ENCODE measurements at places on chromosomes 1 and 21.

- no peak for DNase-seq
These were observed 53.3 kb downstream of the TIAM1 start for GRCh38 chr21:31290765-31291164.

DNA sequence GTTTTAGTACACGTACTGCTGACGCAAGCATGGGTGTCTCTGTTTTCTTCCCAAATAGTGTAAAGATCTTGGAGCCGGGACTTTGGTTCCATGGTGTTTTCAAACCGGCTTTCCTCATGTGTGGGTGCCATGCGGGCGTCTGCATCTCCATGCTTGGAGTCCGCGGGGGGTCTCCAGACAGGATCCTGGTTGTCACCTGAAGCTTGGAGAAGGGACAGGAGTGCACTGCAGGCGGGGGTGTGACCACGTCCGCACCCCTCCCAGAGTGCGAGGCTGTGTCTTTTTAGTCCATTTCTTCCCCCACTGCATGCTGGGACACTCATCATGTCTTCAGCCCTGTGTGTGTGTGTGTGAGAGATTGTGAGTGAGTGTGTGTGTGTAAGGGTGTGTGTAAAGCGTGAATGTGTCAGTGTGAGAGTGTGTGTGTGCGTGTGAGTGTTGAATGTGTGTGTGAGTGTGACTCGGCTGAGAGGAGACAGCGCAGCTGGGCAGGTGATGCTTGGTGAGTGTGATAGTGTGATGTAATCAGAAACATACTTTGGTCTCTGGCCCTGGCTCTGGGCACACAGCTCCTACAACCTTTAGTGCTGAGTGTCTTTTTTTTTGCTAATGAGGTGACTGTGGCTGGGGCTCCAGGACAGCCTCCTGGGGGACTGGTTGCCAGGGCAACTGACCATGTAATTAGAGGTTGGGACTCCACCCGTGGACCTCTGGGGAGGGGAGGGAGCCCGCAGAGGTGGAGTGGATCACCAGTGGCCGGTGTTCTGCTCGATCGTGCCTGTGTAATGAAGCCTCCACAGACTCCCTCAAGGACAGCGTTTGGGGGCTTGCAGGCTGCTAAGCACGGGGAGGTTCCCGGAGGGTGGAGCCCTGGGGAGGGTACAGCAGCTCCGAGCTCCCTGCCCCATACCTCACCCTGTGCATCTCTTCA, 55.1 kb downstream of the AGPAT3 start:
- DNase-seq = peak; percentile 41

DNA sequence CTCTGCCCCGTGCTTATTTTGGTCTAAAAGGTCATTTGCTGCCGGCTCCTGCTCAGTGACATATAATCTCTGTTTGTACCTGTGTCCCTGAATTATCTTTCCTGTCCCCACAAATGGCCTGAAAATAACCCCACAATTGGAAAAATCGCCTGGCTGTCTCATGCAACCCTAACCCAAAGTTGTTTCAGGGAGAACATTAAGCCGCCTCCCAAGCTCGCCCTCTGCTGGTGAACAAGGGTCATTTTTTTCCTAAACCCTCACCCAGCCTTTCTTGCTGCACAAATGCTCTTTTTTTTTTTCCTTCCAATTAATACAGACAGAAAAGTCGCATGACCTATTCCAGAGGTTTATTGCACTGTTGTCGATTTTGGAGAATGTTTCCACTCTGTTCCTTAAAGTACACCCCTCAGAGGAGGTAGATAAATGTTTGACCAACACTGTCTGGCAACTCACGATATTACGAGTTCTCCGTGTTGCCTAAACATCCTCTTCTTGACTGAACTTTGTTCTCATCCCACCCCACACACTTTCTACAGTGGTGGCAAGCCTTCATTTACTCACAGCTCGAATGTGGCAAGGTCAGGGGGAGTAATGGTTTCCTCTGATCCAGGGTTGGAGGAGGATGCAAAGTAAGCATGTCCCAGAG, 148.7 kb downstream of the ZZZ3 start:
- peak; percentile 87 for DNase-seq

GRCh38 chr1:154398678-154399077, 6.5 kb upstream of the IL6R start:
- no peak for DNase-seq

- no peak for DNase-seq
These were observed 27.6 kb downstream of the PODN start for GRCh38 chr1:53089478-53090226.

- no peak for DNase-seq
These were observed 143.8 kb downstream of the TNFSF18 start for GRCh38 chr1:172906778-172907592.

DNA sequence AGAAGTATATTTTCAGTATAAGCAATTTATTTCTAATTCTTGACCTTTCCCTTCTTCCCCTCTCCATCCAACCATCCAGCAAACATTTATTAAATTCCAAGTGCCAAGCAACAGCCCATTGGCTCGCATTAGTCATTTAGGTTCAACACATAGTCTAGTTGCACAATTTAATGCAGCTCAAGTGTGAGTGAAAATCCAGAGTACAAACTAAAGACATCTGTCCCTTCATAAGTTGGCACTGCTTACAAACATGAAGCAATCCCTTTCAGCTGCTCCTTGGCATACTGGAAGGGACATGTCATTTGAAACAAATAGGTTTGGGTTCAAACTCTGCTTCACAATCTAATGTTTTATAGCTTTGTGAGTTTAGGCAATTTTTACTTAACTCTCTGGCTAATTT, 10.7 kb downstream of the CASQ2 start:
- DNase-seq = no peak

DNA sequence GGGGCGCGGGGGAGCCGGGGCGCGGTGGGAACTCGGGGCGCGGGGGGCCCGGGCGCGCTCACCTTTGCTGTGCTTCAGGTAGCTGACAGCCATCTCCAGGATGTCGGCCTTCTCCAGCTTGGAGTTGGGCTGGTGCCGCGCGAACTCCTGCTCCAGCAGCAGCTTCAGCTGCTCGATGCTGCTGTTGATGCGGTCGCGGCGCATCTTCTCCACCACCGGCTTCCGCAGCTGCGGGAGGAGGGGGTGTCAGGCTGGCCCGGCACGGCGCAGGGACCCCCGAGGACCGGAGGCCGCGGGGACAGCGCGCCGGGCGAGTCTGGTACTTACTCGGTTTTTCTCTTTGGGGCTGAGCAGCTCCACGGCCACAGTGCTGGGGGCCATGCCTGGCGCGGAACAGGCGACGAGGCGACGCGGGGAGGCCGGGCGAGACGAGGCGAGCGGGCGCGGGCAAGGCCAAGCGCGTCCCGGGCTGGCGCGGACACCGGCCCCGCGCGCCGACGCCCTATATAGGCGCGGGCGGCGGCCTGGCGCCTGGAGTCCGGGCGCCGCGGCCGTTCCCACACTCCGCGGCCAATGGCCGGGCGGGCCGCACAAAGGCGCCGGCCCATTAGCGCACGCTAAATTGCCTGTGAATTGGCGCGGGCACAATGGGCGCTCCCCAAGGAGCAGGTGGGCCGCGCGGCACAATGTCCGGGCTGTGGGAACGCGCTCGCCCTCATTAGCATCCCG, at the start of gene HES5:
TSS of gene HES5 (minus strand) at position 480 of the 729 bp plus-strand sequence. CDS start at position 381, 99 bp downstream.
- DNase-seq = peak; percentile 96

GRCh38 chr1:81619156-81619555, 181.6 kb upstream of the ADGRL2 start:
- no peak for DNase-seq

GRCh38 chr1:218496561-218496960, 151.4 kb downstream of the TGFB2 start:
- DNase-seq = peak; percentile 36

DNA sequence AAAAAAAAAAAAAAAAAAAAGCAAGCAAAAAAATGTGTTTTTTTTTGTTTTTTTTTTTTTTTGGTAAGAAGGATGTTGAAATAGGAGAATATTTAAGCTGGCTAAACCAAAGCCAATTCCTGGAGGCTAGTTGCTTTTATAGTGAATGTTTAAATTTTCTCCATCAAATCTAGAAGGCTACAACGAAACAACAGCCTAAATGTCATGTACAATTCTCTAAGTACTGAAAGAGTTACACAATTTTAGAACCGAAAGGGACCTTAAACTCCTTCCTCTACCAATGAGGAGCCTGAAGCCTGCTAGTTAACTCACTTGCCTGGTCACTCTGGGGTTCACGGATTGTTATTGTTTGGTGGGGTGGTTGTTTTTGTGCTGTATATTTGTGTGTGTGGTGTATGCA, 3.5 kb downstream of the WLS start:
- DNase-seq = no peak

DNA sequence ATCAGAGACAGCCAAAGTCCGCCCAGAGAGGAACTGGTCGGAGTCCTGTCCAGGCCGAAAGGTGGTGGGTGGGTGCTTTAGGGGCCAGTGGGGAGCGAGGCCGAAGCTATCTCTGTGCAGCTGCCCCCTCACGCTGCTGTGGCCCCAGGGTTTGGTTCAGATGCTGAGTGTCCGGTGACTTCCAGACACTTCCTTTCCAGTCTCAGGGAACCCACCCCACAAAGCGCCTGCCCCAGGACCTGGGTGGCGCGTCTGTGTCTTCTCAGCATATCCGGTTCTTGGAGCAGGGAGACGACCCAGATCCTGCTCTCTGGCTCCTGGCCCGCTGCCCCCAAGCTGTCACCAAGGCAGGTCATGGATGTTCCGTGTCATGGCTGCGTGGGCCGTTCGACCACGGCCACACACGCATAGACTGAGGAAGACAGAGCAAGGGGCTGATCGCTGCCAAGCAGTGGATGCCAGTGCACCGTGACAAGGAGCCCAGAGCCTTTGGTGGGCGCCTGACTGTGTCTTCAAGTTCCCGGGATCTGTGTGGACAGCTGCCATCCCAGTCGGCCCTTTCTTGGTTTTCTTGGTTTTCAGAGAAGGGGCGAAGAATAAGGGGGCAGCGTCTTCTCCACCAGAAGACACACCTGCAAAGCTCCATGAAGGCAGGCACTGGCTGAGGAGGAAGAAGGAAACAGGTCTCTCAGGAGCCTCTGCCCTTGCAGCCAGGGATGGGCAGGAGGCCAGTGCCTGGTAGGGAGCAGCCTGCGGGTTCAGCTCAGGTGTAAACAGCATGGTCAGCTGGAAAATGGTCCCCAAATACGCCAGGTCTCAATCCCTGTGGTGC, 22.9 kb upstream of the COL18A1 start:
- no peak for DNase-seq

- DNase-seq = no peak
These were observed 22.2 kb upstream of the GPR25 start for GRCh38 chr1:200850554-200850953.

GRCh38 chr1:8969937-8970336, 24.3 kb downstream of the CA6 start:
- DNase-seq = no peak

- no peak for DNase-seq
These were observed 475.4 kb downstream of the PTBP2 start for GRCh38 chr1:97196825-97197516.

- no peak for DNase-seq
These were observed 62.3 kb downstream of the PRKACB start for GRCh38 chr1:84206375-84206774.

DNA sequence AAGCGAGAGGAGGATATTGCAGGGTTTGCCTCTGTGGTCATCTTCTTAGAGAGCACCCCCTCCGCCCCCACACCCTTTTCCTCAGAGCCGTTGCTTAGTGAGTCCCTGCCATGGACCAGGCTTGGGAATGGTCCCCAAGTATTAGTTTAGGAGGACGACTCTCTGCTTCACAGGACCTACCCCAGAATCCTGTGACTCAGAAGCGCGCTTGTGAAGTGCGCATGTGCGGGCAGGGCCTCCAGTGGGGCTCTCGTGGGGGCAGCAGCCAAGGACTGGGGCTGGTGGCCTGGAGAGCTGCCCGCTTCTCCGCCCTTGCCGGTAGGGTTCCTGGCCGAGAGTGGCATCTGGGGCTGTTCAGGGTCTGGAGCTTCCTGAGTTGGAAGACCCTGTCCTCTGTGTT, 37.3 kb upstream of the HMGN1 start:
- no peak for DNase-seq
